ENCODE measurements at places on chromosomes 2 and 18.

GRCh38 chr2:57450170-57450569 is 596.4 kb upstream of the VRK2 start:
- no peak for DNase-seq

GRCh38 chr2:234998404-234999211 is 46.8 kb downstream of the SH3BP4 start:
- peak; percentile 80 for DNase-seq

DNA sequence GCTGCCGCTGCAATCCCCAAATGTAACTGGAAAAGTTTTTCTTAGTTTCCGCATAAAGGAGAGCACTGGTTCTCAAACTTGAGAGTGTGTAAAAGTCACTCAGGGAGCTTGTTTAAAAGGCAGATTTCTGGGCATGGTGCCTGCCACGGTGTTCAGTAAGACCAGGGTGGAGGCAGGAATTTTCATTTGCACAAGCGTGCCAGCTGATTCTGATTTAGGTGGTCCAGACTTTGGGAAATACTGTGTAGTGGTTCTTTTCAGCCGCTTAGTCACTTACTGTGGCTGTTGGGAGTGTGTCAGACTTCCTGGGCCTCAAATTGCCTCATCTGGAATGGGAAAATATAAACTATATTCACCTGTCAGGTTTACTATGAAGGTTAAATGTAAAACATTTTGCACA is 788 bp downstream of the ARMC9 start:
- no peak for DNase-seq

- DNase-seq: no peak
These were observed 280.4 kb downstream of the ALPK2 start for GRCh38 chr18:58348517-58348916.

GRCh38 chr2:49928551-49928950 is 774.2 kb upstream of the FSHR start:
- no peak for DNase-seq

DNA sequence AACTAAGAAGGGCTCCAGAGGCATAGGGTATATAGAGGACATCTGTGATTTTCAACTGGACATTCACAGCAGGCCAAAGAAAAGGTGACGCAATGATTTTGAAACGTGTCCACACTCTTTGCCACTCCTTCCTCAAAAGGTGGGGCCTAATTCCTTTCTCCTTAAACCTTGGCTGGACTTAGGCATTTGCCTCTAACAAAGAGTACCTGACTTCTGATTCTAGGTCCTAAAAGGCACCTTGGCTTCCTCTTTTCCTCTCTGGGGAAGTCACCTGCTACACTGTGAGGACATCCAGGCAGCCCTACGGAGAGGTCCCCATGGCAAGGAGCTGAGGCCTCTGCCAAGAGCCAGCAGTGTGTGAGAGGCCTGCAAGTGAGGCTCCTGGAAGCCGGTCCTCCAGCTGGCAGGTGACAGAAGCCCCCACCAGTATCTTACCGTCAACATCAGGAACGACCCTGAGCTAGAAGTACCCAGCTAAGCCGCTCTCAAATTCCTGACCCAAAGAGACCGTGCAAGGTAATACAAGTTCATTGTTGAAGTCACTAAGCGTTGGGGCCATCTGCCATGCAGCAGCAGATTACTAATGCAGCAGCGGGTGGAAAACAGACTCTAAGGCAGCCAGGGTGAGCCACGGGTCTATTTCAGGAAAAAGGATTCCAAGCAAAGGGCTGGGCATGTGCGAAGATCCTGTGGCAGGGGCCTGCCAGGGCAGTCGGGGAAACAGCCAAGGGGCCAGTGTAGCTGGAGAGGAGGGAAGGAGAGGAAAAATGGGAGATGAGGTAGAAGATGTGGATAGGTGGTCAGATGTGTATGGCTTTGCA is 7.4 kb upstream of the HES6 start:
- DNase-seq: no peak

GRCh38 chr2:53635694-53636093 is 131.9 kb upstream of the CHAC2 start:
- DNase-seq: no peak

- peak; percentile 56 for DNase-seq
These were observed 175.1 kb downstream of the NCK2 start for GRCh38 chr2:105919826-105920225.

GRCh38 chr2:44751754-44752479 is 189.6 kb upstream of the SIX3 start:
- DNase-seq: no peak

DNA sequence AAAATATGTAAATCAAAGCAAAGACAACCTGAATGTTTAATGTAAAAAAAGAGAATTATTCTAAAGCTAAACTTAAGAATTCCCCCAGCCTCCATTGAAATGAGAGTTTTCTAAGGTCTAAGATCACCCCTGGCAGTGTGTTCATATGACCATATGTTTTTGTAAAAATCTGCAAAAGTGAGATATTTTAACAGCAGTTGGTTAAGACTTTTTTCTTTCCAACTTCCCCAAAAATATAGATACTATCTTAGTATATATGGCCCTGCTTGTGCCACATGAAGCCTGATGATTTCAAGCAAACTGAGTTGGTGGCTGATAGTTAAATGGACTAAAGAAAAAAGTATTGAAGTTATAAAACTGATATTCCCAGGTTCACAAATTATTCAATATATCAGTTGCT is 35.4 kb downstream of the ZNF804A start:
- DNase-seq: no peak

- no peak for DNase-seq
These were observed 402.3 kb upstream of the SLC14A2 start for GRCh38 chr18:45213040-45213333.

- no peak for DNase-seq
These were observed 180.5 kb downstream of the AGPS start for GRCh38 chr2:177573120-177573519.

GRCh38 chr2:120438301-120439066 is 92.5 kb downstream of the INHBB start:
- DNase-seq: no peak

DNA sequence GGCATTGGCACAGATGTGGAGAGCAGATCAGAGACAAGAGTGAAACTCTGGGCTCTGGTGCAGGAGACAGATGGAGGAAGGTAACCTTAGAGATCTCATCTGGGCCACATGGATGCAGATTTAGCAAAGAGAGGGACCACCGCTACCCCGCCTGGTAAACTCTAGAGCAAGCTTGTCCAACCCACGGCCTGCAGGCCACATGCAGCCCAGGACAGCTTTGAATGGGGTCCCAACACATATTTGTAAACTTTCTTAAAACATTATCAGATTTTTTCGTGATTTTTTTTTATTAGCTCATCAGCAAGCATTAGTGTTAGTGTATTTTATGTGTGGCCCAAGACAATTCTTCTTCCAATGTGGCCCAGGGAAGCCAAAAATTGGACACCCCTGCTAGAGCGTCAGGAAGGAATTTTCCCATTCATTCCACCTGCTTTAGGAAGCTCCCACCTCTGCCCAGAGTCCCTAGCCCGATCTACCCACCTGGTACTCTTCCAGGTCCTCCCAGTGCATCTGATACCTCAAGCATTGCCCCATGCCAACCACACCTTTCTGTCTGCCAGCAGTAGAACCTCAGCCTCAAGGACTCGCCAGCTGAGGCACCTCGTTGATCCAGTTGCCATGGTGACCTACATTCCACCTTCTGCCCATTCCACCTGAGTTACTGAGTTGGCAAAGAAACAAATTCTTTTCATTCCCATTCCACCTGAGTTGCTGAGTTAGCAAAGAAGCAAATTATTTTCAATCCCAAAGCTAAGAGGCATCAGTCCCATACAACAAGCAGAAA is at the start of gene CIB4:
CIB4 (minus strand) TSS at position 586 of the 784 bp plus-strand sequence; CDS start at position 534, 52 bp downstream.
- DNase-seq: peak; percentile 58

GRCh38 chr2:163703386-163703785 is 32.4 kb downstream of the FIGN start:
- no peak for DNase-seq

- no peak for DNase-seq
These were observed 146.6 kb upstream of the DLX2 start for GRCh38 chr2:172249334-172249733.

DNA sequence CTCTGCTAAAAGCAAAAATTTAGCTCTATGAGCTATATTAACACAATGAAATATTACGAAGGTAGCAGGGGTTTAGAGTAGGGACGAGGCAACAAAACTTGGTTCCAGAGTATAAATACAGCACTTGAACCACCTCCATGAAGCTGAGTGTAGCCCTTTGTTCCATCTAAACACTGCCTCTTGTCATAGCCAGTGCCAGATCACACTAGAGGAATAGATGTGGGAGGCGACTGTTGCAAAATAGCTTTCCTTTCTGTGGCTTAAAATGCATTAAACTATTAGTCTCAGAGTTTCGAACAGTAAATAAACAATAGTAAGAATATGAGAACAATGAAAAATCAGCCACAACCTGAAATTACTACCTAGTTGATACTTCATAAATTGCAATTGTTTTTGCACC is 29.8 kb downstream of the PIEZO2 start:
- no peak for DNase-seq

DNA sequence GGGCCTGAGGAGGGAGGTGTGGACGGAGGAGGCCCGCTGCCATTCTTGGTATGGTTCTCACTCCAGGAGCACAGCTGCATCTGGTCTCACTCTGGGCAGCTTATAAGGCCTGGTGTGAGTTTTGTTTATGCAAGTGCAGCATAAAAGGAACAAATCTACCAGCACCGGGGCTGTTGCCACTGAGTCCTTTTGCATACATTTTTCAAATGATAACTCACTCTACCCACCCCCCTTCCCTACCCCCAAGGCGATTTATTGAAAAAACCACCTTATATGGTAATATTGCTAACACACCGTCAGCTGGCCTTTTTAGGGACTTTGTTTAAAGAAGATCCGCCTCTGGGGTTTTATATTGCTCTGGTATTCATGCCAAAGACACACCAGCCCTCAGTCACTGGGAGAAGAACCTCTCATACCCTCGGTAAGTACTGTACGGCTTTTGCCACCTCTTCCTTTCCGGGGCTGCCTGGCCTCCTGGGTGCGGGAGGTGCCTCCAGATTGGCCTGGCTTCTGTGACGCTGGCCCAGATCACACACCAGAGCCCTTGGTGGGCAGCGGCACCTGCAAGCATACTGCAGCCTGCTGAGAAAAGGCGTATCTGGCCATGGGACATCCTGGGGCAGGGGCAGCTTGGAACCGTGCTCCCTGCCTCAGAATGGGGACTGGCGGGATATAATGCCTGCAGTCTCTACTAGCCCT is at the start of gene ACTG2:
ACTG2 (plus strand) TSS at position 378 of the 699 bp plus-strand sequence. CDS start 8,304 bp downstream, outside the sequence.
- DNase-seq: no peak

DNA sequence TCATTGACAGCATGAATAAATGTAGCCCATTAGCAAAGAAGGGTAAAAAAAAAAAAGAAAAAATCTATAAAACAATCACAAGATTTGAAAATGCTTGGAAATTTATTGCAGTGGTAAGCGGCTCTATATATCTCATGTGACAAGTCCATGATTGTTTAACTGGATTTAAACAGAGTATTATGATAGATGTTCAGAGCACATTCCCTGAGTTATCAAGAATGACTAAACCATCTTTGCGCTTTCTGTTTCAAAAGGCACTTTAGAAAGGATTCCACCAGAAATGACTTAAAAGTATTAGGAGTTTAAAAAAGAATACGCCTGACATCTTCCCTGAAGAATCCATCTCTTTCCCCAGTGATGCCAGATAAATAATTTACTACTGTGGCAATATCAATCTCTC is 409.5 kb upstream of the UBE2E3 start:
- DNase-seq: no peak

DNA sequence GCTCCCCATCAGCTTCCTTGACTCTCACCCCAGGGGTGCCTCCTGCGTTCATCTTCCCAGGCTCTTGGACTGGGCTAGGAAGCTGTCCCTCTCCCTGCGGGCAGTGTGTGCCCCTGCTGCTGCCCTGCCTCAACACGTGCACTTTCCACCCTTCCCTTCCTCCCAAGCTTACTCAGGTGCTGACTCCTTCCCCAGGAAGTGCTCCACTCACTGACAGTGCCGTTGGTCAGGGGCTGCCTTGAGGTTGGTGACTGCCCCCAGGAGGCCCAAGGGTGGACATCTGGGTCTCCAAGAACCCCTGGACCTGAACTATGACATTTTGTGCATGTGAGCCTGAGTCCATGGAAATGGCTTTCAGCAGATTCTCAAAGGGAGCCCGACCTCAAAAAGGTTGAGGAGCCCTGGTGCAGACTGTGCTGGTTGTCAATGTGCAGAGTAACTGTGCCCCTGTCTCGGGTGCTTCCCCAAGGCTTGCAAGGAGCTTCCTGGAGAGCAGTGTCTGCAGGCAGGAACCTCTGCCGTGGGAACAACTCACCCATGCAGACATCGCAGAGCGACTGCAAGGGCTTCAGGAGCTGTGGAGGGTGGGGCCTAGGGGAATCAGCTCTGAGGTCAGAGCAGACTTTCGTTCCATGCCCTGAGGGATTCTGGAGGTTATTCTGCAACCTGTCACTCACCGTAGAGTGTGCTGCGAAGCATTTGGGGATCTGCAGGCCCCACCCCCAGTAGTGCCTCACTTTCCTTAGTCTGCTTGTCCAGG is 116.5 kb upstream of the MCFD2 start:
- DNase-seq: peak; percentile 95

DNA sequence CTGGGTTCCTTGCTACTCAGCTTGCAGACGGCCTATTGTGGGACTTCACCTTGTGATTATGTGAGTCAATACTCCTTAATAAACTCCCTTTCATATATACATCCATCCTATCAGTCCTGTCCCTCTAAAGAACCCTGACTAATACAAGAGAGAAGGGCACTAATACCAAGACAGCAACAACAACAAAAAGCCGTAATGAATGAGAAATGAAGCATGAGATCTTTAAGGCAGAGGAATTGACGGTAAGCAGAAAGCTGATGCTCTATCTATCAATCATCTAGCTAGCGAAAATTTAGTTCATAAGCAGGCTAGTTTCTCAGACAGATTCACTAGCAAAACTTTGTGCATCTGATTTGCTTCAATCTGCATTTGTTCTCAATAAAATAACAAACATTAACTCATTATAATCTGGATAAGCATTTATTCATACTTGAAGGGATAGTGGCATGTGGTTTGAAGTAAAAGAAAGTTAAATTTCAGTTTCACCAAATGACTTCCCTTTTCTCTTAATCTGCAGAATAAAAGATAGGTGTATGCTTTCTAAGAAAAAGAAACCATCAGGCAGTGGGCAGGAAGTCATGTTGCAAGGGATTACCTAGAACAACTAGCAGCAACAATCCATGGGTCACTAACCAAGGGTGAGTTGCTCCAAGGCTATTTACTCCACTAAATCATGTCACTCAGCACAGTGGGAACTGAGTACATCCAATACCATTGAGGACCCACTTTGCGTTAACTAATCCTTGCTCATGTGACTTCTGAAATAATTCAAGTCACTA is 376.5 kb downstream of the TMEM182 start:
- no peak for DNase-seq

DNA sequence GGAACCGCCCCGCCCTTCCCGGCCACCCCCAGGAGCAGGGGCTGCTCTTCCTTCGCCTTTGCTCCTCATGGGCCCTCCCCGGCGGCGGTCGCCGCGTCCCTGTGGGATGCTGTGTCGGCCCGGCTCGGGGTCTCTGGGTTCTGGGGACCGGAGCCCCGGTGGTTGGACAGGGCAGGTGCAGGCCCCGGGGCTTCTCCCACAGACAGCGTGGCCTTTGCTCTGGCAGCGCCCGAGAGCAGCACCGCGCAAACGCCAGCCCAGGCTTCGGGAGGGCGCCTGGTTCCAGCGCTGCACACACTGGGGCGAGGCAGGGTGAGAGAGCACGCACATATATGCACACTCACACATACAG is 9.0 kb upstream of the KCNG2 start:
- DNase-seq: no peak
